AG09309 (cell line): ENCODE measurements at places on chromosomes 2 and 18.

DNA sequence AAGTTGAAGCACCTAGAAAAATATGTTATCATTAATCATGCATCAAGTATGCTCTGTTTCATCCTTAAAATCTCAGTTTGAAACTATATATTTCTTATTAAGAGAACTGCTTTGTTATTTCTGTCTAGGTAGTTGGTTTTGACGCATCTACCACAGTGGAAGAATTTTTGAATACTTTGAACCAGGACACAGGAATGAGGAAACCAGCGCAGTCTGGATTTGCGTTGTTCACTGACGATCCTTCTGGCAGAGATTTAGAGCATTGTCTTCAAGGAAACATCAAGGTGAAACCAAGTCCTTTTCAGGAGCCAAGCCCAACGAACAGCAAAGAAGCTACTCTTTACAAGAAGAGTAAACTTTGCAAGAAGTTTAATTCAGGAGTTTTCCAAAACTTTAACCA lies 30.1 kb upstream of the DYNC2LI1 start:
- DNase-seq, result no peak

GRCh38 chr2:3535794-3536681 lies 16.7 kb upstream of the ADI1 start:
- peak; percentile 72 for DNase-seq

DNA sequence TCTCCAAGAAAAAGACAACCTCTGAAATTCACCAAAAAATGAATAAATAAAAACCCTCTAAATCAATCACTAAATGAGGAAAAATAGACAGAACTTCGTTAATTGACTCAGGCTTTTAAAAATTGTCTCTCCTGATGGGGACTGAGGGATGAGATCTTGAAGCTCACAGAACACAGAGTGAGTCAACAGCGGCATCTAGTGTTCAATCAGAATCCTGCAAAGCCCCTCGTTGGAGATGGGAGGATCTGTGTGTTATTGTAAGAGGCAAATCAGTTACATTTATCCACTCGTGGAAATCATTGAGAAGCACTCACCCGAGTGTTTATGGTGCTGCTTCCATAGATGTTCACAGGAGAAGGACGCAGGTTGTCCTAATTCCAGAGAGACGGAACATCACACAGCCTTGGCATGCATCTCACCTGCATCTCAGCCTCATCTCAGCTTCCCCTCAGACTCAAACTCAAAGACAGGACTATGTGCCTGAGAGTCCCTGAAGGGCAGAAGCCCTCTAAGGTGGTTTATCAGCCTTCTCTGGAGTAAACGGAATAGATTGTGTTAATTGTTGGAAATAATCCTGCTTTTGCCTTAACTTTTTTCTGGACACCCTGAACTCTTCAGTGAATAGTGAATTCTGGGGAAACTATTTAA lies 82.0 kb downstream of the MREG start:
- DNase-seq, result no peak

- no peak for DNase-seq
Observed at GRCh38 chr2:43708178-43708577, 31.9 kb upstream of the C1GALT1C1L start.

DNA sequence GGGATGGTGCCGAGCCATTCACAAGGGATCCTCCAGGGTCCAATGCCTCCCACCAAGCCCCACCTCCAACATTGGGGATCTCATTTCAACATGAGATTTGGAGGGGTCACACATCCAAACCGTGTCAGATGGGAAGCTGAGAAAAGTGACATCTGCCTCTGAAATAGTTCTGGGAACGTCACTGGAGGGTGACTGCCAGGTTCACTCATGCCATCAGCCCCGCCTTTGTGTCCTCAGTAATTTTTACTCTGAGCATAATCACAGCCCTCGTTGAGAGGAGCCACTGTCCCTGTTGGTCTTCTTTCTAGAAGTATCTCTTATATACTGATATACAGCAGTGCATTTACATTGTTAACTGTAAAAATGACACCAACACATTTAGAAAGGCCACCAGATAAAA lies 67.4 kb downstream of the KLHL29 start:
- DNase-seq, result no peak

GRCh38 chr2:123958011-123958410 lies 67.1 kb upstream of the CNTNAP5 start:
- no peak for DNase-seq

DNA sequence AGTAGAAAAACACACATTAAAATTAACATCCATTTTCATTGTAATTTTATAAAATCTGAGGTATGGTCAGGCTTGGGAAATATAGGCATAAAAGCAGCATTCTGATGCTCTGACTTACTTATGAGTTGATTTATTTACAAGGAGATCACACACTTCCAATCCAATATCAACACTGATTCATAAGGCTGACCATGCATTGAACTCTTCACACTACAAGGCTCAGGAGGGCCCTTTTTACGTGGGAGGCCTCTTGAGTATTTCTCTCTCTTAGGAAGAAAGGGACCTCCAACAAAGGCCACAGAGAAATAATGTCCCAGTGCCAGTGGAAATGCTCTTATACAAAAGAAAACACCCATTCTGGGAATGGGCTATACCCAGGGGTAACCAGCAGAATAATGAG lies 222.8 kb downstream of the NAPG start:
- DNase-seq, result no peak

GRCh38 chr2:36530178-36530982 lies 67.6 kb downstream of the FEZ2 start:
- peak; percentile 45 for DNase-seq

DNA sequence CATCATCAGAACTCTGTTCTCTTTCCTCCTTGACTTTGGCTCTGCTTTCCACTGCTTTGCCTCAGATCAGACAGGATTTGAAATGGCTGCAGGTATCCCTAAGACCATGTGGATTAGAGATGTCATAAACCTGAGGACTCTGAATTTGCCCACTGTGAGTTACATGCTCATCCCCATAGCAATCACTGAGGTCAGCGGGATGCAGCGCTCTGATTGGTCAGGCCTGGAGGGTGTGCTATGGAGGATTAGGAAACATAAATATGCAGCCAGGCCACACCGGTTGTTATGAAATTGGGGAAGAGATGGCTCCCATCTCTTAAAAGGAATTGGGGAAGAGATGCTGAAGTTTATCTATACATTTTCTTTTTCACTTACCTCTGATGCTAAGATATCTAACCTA lies 73.7 kb upstream of the DNAJC10 start:
- DNase-seq, result no peak

GRCh38 chr18:35776473-35776872 lies 194.9 kb downstream of the GALNT1 start:
- DNase-seq, result no peak

DNA sequence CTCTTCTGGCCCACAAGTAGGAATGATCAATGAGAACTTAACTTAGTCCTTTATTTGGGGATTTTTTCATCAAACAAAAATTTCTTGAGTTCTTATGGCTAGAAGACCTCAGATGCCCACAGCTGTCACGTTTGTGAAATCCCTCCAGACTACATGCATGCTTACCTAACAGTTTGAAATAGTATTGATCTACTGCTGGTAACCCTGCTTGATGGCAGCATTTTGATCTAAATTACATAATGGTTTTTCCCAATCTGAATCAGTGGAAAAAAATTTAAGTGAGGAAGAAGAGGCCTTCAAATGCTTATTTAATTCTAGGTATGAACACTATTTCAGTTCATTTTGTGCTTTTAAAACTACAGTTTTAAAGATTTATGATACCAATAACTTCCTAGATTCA lies 13.9 kb downstream of the ERMN start:
- no peak for DNase-seq

GRCh38 chr2:101956465-101957438 lies 35.0 kb upstream of the IL1R2 start:
- DNase-seq, result no peak

DNA sequence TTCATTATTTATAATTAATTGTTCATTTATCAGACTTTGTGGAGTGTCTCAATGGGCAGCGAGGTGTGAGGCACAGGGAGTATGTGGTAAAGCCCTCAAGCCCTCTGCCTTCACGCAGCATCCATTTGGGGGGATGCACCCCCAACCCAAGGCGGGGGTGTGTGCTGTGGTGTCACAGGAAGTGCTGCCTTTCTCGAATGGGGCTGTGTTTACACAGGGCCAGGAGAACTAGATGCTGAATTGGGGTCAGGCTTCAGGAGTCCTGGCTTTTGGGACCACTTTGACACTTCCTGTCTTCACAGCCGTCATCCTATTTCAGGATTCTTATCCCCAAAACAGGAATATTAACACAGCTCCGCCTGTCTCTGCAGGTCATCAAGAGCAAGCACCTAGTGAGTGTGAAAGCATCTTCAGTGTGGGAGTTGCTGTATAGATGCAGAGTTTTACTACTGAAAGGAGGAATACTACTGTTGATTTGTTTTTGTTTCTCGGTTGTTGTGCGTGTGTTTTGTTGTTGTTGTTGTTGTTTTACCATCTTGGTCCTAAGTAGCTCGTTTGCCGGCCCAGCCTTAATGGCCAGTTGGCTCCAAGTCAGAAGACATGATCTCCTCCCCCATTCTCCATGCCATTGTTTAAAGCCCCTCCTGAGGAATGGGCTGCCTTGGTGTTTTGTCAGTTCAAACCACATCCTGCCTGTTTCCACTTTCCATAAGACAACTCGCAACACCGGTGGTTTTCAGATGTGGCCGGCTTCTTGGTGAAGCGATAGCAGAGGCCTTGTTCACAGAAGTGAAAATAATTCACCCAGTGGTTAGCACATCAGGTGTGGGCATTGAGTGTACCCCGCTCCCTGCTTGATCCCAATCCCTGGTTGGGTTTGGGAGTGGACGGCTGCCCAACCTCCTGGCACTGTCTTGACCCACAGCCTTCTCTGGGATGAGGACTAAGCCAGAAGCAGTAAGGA lies 221.3 kb downstream of the BCL2 start:
- DNase-seq, result no peak

GRCh38 chr2:38243186-38243880 lies 133.7 kb downstream of the ATL2 start:
- DNase-seq, result no peak
